Stimulated activated effector memory CD8-positive, alpha-beta T cell treated with anti-CD3 and anti-CD28 coated beads, Interleukin-12 subunit alpha, Interleukin-12 subunit beta, amount 100 ng/mL, for 72 hours (primary cell): ENCODE measurements at places on chromosomes 7 and 10.

GRCh38 chr7:47461161-47461560 lies 120.8 kb downstream of the TNS3 start:
- no peak for DNase-seq

DNA sequence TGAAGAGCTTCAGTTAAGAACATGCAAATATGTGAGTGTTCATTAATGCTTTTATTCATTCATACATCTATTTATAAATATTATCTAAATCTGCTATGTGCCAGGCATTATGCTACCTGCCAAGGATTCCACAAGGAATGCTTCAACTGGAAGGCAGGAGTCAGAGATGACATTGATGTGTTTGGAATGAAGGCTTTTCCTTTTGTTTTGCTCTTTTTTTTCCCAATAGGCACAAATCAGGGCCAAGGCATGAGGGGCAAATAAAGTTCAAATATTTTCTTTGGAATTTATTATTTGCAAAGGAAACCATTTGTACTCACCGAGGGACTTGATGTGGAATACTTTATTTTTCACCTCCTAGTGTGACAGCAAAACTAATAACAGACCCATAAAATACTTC lies 530.3 kb downstream of the ARL4A start:
- DNase-seq = no peak

GRCh38 chr10:86946213-86947155 lies 10.9 kb downstream of the MMRN2 start:
- DNase-seq = no peak

DNA sequence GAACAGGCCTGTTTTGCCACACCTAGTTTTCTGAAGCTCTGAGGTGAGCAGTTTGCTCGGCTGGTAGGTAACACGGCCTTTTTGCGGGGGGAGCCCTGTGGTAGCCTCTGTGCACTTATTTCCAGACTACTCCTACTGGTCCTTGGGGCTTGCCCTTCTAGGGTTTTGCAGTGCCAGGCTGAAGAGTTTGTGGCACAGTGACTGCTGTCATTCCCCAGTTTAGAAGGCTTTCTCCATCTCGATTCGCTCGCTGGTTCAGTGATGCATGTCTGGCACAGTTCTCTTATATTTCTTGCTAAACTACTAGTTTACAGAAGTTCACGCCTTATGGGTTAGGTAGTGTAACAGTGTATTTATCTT lies 711 bp downstream of the KIF20B start:
- peak; percentile 5 for DNase-seq

GRCh38 chr7:151755131-151755801 lies 121.6 kb downstream of the PRKAG2 start:
- no peak for DNase-seq

GRCh38 chr10:23035569-23035968 lies 59.8 kb upstream of the MSRB2 start:
- no peak for DNase-seq

- DNase-seq = no peak
Observed at GRCh38 chr7:123558289-123558874, 764 bp upstream of the NDUFA5 start.

DNA sequence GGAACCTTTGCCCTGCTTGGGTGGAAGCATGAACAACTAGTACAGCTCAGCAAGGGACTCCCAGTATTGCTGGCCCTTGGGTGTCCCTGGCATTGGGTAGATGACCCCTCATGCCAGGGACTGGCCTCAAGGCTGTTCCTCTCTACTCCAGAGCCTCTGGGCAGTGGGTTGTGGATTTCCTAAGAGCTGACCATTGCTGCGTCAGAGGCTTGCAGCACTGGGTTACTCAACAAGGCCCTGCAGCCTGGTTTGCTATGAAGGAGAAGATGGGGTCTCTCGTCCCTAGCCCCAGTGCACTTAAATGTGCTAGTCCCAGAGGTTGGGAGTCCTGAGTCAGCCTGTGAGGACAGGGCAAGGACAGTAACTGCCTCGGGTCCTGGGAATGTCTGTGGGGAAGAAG lies 2.5 kb downstream of the VSIR start:
- no peak for DNase-seq

- no peak for DNase-seq
Observed at GRCh38 chr10:92880917-92881316, 32.6 kb downstream of the EXOC6 start.
